GM18507 (cell line): ENCODE measurements at places on chromosomes 11 and 22.
A peak's percentile ranks its signal among the peaks of the same experiment; 100 is the strongest.

GRCh38 chr11:8089791-8090510 is 8.9 kb downstream of the TUB start:
- DNase-seq, result no peak

GRCh38 chr11:111581341-111581740 is 20.9 kb upstream of the SIK2 start:
- DNase-seq, result no peak

DNA sequence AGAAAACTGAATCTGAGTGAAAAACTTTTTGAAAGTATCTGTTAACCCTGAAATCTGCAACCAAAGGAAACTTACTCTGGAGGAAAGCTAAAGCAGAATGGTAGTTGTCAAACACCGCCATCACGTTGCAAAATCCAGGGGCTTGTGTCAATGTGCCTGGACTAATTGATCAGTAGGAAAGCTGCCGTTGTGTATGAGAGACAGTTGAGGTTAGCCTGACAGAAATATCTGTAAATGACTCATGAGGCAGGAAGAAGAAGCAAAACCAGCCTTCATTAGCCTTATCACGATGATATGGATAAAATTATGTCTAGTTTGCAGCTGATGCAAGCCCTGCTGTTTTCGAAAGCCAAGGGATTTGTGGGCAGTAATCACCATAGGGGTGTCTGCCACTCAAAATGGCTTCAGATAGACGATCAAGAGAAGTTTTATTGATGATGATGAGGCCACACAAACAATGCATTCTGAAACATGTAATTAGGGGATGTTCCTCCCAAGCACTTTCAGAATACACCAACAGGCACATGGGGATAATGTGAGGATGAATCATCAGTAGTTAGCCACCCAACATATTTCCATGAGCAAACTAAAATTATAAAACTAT is 8.9 kb downstream of the SCGB1A1 start:
- no peak for DNase-seq

- no peak for DNase-seq
Observed at GRCh38 chr11:133747409-133747808, 97.9 kb downstream of the SPATA19 start.

GRCh38 chr22:37887584-37888378 is 18.3 kb upstream of the MICALL1 start:
- no peak for DNase-seq

GRCh38 chr22:37808294-37808657 is 542 bp downstream of the GCAT start:
- DNase-seq, result no peak

DNA sequence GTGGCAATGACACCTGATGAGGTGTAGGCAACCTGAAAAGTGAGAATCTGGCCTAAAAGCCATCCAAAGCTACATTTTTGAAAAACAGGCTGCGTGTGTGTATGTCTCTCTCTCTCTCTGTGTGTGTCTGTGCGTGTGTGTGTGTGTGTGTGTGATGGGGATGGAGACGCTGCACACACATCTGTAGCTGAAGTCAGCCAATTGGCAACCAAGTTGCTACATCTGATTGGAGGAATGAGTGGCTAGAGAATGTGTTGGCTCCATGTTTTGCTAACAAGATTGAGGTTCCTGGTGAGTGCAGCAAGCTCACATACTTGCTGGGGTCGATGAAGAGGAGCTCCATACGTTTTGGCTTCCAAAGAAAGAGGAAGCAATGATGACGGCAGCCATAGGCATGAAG is 311.4 kb upstream of the NCAM1 start:
- DNase-seq, result no peak

GRCh38 chr22:45971408-45972028 is 5.4 kb downstream of the WNT7B start:
- no peak for DNase-seq

- no peak for DNase-seq
Observed at GRCh38 chr11:102553835-102554282, 23.3 kb upstream of the MMP7 start.

GRCh38 chr11:290621-291231 is 1.8 kb downstream of the PGGHG start:
- no peak for DNase-seq

GRCh38 chr22:47678048-47678447 is 915.6 kb downstream of the TBC1D22A start:
- no peak for DNase-seq

DNA sequence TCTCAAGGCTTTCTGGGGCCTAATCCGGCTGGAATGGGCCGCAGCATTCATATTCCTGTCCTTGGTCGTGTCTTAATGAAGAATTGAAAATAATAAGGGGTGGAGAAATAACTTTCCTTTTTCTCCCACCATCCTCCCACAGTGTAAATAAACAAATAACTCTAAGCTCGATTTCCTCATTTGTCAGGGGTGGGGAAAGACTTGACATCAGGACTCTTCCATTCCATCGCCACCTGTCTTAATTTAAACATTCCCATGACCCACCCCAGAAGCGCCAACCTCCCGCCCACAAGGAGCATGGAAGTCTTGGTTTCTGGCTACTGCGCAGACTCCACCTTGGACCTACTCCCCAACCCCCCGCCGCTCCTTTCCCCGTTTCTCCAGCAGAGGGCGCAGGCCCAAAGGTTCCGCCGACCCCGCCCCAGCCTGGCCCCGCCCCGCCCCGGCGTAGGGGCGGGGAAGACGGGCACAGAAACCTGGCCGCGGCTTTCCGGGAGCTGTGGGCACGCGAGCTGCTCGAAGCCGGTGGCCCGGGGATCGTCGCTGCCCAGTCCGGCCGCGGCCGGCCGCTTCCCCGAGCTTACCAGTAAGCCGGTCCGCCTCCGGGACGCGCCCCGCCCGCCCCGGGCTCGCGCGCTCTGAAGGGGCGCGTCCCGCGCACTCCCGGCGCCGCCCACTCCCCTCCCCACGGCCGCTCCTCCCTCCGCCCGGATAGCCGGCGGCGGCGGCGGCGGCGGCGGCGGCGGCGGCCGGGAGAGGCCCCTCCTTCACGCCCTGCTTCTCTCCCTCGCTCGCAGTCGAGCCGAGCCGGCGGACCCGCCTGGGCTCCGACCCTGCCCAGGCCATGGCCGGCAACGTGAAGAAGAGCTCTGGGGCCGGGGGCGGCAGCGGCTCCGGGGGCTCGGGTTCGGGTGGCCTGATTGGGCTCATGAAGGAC is at the start of gene CBL:
TSS of gene CBL (plus strand) at position 766 of the 937 bp plus-strand sequence. CDS start at position 845, 79 bp downstream.
- peak; percentile 91 for DNase-seq

DNA sequence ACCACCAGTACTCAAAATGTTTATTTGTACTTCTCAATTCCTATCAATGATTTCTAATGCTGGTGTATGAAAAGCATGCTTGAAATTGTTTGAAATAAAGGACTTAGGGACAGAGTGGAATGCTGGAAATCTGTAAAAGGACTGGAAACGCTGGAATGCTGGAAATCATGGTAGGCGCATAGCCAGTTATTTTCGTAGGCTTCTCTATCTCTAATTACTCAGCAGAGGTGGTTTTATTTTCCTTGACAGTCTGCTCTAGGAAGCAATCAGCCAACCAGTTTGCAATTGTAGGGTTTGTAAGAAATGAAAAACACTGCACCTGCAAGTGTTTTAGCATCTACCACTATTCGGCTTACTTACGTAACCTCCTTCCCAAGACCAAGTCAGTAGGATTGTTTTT is 788 bp downstream of the LIN7C start:
- no peak for DNase-seq

DNA sequence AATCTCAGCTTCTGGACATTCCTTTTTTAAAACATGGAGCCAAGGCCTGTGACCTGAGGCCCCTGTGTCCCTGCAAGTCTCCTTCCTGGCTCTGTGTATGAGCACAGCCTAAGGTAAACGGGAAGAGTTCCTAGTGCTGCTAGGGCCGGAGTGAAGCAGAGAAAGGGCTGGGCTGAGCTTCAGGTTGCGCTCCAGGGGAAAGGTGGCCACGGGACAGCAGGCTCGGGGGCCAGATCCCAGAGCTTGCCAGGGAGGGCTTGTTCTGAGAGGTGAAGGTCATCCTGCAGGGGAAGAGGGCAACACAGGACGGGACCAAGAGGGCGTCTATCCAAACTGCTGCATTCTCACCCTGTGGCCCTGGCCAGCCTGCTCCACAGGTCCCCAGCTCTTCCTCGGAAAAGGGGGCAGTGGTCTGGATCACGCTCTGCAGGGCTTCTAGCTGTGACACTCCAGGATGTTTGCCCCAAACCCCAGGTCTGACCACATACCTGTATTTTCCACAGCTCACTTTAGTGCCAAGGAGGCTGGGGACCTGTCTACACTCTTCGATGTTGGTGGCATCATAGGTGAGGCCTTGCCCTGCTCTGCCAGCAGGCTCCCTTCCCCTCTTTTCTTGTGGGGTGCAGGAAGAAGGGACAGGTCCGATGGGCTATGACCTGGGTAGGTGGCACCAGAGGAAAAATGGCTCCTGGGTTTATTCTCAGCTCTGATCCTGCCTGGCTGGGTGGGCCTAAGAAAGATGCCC is 20.4 kb downstream of the SLC37A2 start:
- no peak for DNase-seq

DNA sequence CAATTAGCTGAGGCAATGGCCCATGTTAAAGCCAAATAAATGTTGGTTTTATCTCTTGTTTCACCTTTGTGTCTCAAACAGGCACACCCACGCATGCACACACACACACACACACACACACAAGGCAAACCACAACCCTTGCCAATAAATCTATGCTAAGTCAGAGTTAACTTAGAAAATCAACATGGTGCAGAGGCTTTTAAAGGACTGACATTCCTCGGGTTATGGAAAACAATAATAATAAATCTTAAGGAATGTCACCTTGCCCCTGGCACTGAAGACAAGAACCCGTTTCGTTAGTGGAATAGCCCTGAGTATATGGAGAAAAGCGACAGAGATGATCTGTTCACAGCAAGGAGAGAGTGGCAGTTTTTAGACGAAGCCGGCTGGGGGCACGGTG is 326.3 kb downstream of the NTM start:
- DNase-seq, result no peak

DNA sequence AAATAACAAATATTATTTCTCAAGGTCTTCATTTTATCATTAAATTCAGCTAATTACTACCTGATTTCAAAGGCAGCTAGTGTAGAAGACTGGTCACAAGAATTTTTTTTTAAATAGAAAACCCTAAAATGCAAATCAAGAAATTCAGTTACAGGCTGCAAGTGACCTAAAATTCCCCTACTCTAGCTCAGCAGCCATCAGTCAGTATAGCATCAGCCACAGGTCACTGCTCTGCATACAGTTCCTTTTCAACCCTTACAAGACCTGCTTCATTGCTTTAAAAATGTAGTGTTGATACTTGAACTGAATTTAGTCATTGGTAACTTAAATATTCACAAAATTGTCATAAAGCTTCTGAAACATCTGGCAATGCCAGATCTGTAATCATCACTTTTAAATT is 9.5 kb upstream of the B3GNT6 start:
- no peak for DNase-seq

DNA sequence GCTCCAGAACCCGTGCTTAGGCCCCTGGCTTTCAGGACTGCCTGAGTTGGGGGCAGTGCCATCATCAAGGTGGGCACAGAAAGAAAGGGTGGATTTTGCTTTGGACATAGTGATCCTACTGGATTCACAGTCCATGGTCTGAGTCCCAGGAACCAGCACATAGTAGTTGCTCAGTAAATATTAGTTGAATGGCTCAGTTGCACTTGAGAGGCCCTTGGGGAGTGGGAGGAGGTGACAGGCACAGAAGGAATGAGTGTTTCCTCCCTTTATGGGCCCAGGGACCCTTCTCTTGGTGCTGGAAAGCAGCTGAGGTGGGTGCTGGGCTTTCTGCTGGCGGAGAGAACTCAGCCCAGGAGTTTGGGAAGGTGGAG is 16.6 kb downstream of the ARHGEF17 start:
- no peak for DNase-seq

DNA sequence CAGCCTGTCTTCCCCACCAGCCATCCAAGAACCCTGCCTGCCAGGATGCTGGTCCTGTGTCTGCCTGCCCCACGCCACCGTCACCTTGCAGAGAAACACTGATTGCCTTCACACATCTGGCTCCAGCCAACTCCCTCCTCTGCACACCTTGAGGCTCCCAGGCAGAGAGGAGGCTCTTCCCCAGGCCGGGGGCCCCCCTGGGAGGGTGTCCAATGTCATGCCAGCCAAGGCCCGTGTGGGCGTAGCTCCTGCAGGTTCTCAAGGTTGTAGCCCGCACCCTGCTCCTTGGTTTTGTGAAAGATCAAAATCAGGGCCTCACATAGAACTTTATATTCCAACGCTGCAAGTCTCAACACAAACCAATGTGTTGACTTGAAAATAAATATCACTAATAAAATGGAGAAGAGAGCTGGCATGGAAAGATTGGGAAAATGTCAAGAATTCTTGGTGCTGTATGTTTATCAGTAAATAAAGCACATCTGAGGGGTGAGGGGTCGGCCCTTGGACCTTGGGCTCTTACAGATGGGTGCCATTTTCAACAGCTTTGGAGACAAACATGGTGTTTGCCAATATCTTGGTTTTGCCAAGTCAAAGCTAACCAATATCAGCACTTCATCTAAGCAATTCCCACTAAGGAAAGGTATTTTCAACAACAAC is 6.7 kb upstream of the PPARA start:
- DNase-seq, result no peak

GRCh38 chr11:44622190-44622650 is 56.8 kb downstream of the CD82 start:
- no peak for DNase-seq

DNA sequence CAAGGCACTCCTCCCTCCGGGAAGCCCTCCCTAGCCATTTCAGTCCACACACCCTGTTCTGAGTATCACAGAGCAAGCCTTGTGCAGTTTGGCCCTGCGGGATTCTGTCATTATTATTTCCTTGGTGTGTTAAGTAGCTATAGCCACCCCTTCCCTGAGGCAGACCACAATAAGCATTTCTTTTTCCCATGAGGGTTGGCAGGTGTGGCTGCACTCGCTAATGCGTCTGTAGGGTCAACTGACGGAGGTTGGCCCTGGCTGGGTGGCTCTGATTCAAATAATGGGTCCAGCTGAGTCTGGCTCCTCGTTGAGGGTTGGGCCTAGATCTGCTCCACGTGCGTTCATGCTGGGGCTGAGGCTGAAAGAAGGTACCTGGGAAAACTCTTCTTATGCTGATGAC is 5.1 kb downstream of the F2 start:
- DNase-seq, result no peak

- DNase-seq, result no peak
Observed at GRCh38 chr11:26703411-26704191, 18.3 kb downstream of the SLC5A12 start.

DNA sequence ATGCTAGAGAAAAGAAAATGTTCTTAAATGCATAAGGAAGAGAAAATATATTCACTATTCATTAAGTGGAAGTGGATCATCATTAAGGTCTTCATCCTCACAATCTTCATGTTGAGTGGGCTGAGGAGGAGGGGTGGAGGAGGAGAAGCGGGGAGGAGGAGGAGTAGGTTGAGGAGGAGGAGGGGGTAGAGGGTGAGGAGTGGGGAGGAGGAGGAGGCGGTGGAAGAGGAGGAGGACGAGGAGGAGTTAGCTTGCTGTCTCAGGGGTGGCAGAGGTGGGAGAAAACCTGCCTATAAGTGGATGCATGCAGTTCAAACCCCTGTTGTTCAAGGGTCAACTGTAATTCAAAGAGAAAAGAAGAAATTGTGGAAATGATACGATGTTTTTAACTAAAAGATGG is 71.6 kb downstream of the MYEOV start:
- no peak for DNase-seq

GRCh38 chr11:2867722-2868505 is 17.7 kb downstream of the CDKN1C start:
- no peak for DNase-seq

GRCh38 chr11:82732734-82733443 is 775 bp downstream of the FAM181B start:
- DNase-seq, result no peak
